ENCODE measurements at places on chromosomes 6 and 20.

GRCh38 chr6:149320796-149321195 is 3.3 kb downstream of the TAB2 start:
- DNase-seq, result no peak

DNA sequence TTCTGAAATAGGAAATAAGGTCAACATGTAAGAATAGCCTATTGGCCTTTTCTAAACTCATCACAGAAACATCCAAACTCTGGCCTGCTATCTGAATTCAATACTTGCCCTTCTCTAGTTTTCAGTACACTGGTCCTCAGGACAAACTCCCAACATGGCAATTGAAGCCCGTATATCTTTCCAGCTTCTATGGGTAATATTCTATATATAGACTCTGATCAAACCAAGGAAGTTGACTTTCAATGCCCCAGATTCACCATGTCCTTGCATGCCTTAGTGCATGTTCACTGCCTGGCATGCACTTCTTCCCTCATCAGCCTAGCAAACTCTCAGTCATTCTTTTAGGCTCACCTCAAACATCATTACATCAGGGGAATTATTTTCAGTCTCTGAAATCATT is 73.2 kb downstream of the RSPO3 start:
- no peak for DNase-seq

GRCh38 chr6:121686611-121687023 is 251.2 kb downstream of the GJA1 start:
- DNase-seq, result no peak

- no peak for DNase-seq
Observed at GRCh38 chr6:112957536-112957916, 610.4 kb downstream of the RFPL4B start.

- no peak for DNase-seq
Observed at GRCh38 chr20:24102749-24103333, 114.3 kb upstream of the GGTLC1 start.

- DNase-seq, result no peak
Observed at GRCh38 chr6:148379966-148380713, 37.5 kb downstream of the SASH1 start.

DNA sequence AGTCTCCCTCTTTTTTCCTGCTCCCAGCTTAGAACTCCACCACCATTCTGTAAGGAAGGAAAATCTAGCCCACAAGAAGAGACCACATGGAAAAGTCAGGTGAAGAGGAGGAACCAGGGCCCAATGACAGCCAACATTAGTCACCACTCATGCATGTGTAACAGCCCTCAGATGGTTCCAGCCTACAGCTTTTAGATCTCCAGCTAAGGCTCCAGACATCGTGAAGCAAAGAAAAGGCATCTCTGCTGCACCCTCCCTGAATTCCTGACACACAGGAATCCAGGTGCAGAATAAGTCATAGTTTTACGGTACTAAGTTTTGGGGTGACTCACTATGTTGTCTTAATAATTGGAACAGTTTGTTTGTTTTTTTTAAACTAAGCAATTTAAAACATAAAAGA is 25.5 kb downstream of the DCDC2 start:
- DNase-seq, result no peak

- no peak for DNase-seq
Observed at GRCh38 chr6:73943411-73943810, 247.4 kb downstream of the CD109 start.

DNA sequence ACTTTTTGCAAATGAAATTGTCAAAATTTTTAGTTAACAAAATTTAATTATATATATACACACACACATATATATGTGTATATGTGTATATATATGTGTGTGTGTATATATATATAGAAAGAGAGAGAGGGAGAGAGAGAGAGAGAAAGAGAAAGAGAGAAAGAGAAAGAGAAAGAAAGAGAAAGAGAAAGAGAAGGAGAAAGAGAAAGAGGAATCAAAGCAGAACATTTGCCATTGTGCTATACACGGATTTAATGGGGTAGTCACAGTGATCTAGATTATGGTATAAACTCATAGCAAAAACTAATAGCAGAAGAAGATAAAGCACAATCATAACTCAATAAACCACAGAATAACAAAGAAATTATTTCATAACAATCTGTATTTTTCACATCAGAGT is 126.7 kb downstream of the DST start:
- no peak for DNase-seq

GRCh38 chr6:25457516-25457915 is 178.3 kb downstream of the CARMIL1 start:
- DNase-seq, result no peak

DNA sequence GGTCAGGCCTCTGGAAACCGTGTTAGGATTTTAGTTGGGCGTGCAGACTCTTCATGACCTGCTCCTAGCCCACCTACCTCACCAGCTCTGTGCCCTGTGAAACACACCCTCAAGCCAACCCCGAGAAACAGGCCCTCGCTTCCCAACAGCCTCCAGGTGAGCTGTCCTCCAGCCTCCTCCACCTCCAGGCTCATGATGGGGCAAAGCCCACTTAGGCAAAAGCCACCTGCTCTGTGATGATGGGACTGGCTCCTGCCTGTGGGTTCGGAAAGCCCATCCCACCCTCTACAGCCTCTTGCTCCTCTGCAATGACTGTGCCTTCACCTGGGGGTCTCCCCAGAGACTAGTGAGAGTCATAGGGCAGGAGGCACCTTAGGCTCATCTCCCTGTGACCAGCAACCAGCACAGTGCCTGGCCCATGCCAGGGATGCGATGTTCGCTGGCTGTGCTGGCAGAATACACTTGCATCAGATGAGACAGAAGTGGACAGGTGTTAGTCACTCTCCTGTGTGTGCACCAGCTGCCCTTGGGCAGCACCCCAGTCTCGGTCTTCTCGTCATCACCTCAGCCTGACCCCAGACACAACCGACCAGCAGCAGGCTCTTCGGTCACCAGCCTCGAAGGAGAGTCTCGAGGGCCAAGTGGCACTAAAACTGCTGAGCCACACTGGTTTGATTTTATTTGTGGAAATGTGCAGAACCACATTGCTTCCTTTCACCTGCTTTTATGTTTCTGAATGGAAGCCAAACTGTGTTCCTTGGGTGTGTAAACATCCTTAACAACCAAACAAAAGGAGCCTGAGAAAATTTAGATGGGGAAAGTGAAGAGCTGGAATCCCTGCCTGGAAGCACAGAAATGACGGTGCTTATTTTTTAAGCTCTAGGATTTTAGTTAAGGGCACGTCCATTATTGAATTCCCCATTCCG is 10.7 kb downstream of the PXDC1 start:
- DNase-seq, result no peak

DNA sequence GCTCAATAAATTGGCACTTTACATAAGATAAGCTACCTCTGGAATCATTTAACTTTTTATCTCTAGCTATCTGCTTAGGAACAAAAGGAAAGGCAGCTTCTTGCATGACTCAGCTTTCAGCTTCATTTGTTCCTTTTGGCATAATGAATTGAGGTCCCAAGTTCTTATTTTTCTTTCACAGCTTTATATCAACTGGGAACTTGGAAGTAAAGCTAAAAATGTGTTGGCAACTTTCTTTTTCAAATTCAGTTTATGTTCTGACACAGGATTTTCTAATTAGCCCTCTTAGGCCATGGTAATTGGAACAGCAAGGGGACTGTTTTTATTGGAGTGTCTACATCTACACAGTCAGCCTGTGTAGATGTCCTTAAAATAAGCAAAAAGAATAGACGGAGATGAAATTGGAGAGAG is 55.2 kb upstream of the MRAP2 start:
- no peak for DNase-seq

DNA sequence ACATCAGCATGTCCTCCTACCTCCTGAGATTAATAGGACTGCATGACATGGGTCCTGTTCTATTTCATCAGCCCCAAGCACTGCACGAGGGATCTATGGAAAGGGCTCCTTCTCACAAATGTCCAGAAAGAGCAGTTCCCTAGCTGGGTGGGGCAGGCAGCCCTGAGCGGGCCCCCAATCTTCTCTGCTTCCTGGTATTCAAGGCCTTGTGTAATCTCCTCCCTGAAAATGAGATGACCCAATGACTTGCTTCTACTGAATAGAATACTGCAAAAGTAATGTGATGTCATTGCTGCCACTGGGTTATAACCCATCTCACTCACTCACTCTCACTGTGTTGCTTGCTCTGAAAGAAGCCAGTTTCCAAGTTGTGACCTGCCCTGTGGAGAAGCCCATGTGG is 126.4 kb downstream of the OPRM1 start:
- DNase-seq, result no peak

GRCh38 chr6:159760602-159761057 is 1.2 kb upstream of the ACAT2 start:
- no peak for DNase-seq

GRCh38 chr6:114087496-114087895 is 116.5 kb upstream of the HDAC2 start:
- no peak for DNase-seq

DNA sequence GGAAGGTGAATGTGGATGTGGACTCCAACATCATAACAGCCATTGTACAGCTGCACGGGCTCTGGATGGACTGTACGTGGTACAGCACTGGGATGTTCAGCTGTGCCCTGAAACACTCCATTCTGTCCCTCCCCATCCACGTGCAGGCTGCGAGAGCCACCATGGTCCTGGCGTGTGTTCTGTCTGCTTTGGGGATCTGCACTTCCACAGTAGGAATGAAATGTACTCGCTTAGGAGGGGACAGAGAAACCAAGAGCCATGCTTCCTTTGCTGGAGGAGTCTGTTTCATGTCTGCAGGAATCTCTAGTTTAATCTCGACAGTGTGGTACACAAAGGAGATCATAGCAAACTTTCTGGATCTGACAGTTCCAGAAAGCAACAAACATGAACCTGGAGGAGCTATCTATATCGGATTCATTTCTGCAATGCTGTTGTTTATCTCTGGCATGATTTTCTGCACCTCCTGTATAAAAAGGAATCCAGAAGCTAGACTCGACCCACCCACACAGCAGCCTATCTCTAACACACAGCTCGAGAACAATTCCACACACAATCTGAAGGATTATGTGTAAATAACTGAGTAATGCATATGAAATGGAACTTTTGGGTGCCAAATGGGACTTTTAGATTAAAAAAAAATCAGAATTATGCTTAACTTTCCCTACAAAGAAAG is 12.1 kb downstream of the CLDN20 start:
- no peak for DNase-seq

DNA sequence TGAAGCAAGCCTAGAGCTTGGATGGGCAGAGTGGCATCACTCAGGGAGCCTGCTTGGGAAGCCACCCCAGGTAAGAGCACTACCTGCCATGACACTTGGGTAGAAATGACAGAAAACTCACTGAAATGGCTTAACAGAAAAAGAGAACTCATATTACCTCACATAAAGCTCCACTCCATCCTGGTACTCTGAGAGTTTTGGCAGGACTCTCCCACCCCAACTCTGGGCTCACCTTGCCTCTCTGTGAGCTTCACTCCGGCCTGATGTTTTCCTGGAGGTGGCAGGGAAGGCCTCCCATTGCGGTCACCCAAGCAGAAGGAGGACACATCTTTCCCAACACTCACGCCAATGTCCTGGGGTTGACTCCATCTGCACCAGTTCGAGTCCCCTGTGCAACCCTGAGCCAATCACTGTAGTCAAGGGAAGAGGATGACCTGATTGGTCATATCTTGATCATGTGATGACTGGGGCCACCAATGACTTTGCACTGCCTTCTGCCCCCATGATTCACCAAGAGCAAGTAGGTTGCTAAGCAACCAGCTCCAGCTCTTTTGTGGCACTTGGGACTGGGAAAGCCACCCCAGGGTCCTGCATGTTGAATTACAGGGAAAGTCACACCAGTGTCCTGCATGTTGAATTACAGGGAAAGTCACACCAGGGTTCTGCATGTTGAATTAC is 446.1 kb upstream of the SULF2 start:
- no peak for DNase-seq

GRCh38 chr6:81634155-81634880 is 118.2 kb downstream of the TENT5A start:
- DNase-seq, result no peak

GRCh38 chr6:169170583-169170955 is 83.1 kb downstream of the THBS2 start:
- no peak for DNase-seq

GRCh38 chr6:109595998-109596397 is 95.0 kb downstream of the AK9 start:
- DNase-seq, result no peak

GRCh38 chr20:49642816-49643215 is 70.9 kb downstream of the B4GALT5 start:
- DNase-seq, result no peak
